ENCODE measurements at places on chromosomes 11 and 22. TPM values are rescaled to one million over a fixed set of nuclear protein-coding genes. Genes with fewer than 3 reads are reported as not detected.

RIMBP3C gene
- total RNA-seq: 0.22 TPM

TRIM48 gene
- total RNA-seq: not detected

TREH gene
- total RNA-seq: 1.0 TPM

ASCL2 gene
- total RNA-seq: 5.0 TPM

MIOX gene
- total RNA-seq: 3.5 TPM

C1QTNF4 gene
- 0.25 TPM for total RNA-seq

YAP1 gene
- total RNA-seq: 106 TPM

DNA sequence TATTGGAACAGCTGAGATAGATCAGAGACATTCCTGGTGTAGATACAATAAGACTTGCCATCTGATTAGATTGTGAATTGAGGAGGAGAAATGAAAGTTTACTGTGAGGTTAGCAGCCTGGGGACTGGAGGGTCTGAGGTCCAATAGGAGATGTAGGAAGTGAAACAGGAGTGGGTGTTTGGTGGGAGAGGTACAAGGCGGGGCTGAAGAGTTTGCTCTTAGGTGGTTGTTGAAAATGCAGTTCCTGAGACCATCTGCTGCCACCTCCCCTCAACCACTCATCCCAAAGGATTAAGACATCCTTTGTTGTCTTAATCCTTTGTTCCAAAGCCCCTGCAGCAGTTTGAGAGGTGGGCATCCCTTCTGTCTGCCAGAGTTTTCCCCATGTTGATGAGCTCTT lies 14.8 kb downstream of the PIWIL4 start:
- no peaks in the 10 kb centered on the region for H3K4me1 ChIP-seq
- no peak overlapping the region for H3K27ac ChIP-seq
- H3K27me3 ChIP-seq: no peaks in the 10 kb centered on the region
- no peak for DNase-seq
- H3K36me3 ChIP-seq: no peaks in the 10 kb centered on the region
- no peak overlapping the region for H3K4me3 ChIP-seq

- no peaks in the 10 kb centered on the region for H3K4me1 ChIP-seq
- H3K4me3 ChIP-seq: no peak overlapping the region
- DNase-seq: no peak
- H3K36me3 ChIP-seq: no peaks in the 10 kb centered on the region
- H3K27ac ChIP-seq: no peak overlapping the region
- no peaks in the 10 kb centered on the region for H3K27me3 ChIP-seq
Observed at GRCh38 chr22:20061481-20061861, 18.6 kb upstream of the DGCR8 start.

DNA sequence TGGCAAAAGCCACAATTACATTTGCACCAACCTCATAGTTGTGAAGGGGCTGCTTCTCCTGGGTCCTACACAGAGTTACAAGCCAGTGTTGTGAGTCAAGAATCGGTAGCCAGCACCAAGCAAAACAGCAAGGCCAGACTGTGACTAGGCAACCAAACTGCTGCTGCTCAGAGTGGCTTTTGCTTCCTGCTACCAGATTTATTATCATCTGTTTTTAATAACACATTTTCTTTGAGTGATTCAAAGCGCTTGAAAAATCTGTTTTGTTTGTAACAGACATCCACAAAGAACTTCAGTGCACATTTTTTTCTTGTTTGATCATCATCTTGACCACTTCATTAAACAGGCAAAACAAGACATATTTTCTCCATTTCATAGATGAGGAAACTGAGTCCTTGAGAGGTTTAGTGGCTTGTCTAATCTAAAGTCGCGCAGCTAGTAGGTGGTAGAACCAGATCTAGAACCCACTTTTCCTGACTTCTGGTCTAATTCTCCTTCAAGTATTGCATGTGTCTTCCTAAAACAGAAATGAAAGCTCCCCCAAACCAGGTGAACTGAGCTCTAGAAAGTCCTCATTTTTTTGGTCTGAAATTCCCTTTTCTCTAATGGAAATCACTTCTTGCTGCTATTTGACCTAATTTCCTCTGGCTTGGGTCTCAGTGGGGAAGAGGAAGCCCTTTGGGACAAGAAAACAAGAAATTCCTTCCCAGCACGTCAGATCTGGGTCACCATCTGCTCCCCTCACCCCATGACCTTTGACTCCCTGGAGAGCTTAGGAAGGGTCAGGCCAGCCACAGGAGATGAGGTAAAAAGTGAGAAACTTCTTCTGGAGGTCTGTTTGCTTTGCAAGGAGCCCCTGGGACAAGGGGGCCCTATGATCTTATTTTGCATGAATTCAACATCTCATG lies 39.9 kb downstream of the CWC15 start:
- no peaks in the 10 kb centered on the region for H3K27me3 ChIP-seq
- peak overlapping the region; percentile 81 for H3K27ac ChIP-seq
- H3K4me3 ChIP-seq: no peak overlapping the region
- peaks cover 16% of the 10 kb centered on the region for H3K4me1 ChIP-seq
- no peaks in the 10 kb centered on the region for H3K36me3 ChIP-seq

DNA sequence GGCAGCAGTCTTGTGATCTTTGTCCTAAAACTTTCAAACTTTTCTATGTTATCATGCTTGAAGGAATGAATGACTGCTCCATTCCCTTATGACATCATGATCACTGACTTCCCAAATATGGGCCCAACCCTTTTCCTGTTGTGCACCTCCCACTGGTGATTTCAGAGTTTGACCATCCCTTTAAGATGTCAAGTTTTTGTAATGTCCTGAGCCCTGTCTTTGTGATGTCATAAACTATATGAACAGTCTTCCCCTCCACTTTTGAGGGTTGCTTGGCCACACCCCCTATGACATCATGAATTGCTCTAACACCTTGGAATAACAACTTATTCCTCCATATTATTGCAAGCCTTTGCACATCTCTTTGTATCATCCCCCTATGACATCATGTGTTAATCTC lies 16.5 kb upstream of the NUCB2 start:
- H3K4me1 ChIP-seq: no peaks in the 10 kb centered on the region
- no peaks in the 10 kb centered on the region for H3K27me3 ChIP-seq
- H3K4me3 ChIP-seq: no peak overlapping the region
- no peak for DNase-seq
- H3K27ac ChIP-seq: no peak overlapping the region

GRCh38 chr22:44412136-44412731 lies 85.8 kb downstream of the RTL6 start:
- no peak overlapping the region for H3K27ac ChIP-seq
- no peaks in the 10 kb centered on the region for H3K4me1 ChIP-seq
- no peak overlapping the region for H3K4me3 ChIP-seq
- H3K27me3 ChIP-seq: no peaks in the 10 kb centered on the region
- DNase-seq: no peak

GRCh38 chr22:35352214-35353111 lies 28.4 kb upstream of the HMOX1 start:
- H3K4me3 ChIP-seq: no peak overlapping the region
- H3K27ac ChIP-seq: no peak overlapping the region
- no peaks in the 10 kb centered on the region for H3K4me1 ChIP-seq
- DNase-seq: no peak

GRCh38 chr22:32476281-32477195 lies 1.9 kb downstream of the FBXO7 start:
- H3K4me3 ChIP-seq: peak overlapping the region; percentile 93
- no peaks in the 10 kb centered on the region for H3K36me3 ChIP-seq
- H3K27me3 ChIP-seq: no peaks in the 10 kb centered on the region
- no peaks in the 10 kb centered on the region for H3K4me1 ChIP-seq

- H3K4me1 ChIP-seq: no peaks in the 10 kb centered on the region
- H3K27me3 ChIP-seq: no peaks in the 10 kb centered on the region
- peaks cover 2% of the 10 kb centered on the region for H3K36me3 ChIP-seq
- no peak for DNase-seq
Observed at GRCh38 chr11:117392001-117392690, 64.5 kb downstream of the CEP164 start.

DNA sequence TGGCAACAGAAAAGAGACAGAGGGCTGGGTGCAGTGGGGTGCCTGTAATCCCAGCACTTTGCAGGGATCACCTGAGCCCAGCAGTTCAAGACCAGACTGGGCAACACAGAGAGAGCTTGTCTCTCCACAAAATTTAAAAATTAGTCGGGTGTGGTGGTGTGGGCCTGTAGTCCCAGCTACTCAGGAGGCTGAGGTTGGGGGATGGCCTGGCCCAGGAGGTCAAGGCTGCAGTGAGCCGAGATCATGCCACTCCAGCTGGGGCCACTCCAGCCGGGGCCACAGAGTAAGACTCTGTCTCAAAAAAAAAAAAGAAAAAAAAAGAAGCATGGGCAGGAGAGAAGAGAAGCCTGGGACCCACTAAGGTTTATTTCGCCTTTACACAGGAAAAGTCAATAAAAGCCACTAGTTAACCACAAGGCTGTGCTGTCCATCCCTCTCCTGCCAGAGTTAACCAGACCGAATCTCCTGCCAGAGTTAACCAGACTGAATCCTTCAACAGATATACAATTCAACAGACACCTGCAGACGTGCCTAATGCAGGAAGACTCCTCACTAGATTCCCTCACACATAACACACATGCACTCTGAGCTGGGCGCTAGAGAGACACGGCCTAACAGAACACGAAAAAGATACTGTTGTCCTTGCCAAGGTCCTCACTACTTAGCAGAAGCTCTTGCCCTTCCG lies 29.8 kb downstream of the MICAL3 start:
- H3K27me3 ChIP-seq: no peaks in the 10 kb centered on the region
- H3K27ac ChIP-seq: no peak overlapping the region
- no peak for DNase-seq
- H3K36me3 ChIP-seq: no peaks in the 10 kb centered on the region
- H3K4me1 ChIP-seq: peaks cover 20% of the 10 kb centered on the region

GRCh38 chr11:67665541-67666302 lies 8.7 kb downstream of the ALDH3B2 start:
- no peak overlapping the region for H3K4me3 ChIP-seq
- no peak overlapping the region for H3K27ac ChIP-seq
- no peak for DNase-seq
- H3K4me1 ChIP-seq: no peaks in the 10 kb centered on the region
- no peaks in the 10 kb centered on the region for H3K27me3 ChIP-seq

DNA sequence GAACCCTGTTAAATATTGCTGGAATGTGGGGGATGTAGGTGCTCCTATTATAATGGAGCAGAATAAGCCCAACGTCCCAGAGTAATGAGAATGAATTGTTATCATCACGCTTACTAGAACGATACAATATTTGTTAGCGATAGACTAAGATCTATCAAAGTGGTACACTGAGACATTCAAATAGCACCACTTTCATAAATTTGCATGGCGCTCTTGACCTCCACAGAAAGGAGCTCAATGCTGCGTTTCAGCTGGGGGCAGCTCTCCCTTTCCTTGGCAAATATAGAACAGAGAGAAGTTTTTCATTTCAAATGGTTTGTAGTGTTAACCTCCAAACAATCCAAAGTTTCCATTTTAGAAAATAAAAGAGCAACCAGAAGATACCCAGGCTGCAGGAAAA lies 38.2 kb upstream of the BLID start:
- DNase-seq: no peak
- H3K27me3 ChIP-seq: no peaks in the 10 kb centered on the region
- H3K27ac ChIP-seq: no peak overlapping the region
- H3K4me3 ChIP-seq: no peak overlapping the region
- no peaks in the 10 kb centered on the region for H3K36me3 ChIP-seq

DNA sequence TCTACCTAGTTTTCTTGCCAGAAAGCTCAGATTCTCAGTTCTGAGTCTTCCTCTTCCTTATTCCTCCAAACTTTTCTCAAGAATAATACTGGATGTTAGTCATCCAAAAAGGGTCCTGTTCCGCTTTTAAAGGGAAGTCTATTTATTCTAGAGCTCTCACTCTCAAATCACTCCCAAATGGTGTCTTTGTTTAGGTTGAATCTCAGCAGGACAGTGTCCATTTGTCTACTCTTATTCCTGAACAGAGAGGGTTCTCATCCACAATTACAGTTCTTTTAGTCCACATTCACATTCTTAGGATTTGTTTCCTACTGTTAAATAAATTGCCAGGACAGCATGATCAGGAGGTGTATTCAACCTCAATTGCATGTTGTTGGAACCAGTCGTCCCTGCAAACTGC lies 61.3 kb downstream of the MUC15 start:
- H3K36me3 ChIP-seq: no peaks in the 10 kb centered on the region
- H3K4me1 ChIP-seq: no peaks in the 10 kb centered on the region
- no peak overlapping the region for H3K4me3 ChIP-seq
- no peak for DNase-seq
- H3K27me3 ChIP-seq: no peaks in the 10 kb centered on the region

DNA sequence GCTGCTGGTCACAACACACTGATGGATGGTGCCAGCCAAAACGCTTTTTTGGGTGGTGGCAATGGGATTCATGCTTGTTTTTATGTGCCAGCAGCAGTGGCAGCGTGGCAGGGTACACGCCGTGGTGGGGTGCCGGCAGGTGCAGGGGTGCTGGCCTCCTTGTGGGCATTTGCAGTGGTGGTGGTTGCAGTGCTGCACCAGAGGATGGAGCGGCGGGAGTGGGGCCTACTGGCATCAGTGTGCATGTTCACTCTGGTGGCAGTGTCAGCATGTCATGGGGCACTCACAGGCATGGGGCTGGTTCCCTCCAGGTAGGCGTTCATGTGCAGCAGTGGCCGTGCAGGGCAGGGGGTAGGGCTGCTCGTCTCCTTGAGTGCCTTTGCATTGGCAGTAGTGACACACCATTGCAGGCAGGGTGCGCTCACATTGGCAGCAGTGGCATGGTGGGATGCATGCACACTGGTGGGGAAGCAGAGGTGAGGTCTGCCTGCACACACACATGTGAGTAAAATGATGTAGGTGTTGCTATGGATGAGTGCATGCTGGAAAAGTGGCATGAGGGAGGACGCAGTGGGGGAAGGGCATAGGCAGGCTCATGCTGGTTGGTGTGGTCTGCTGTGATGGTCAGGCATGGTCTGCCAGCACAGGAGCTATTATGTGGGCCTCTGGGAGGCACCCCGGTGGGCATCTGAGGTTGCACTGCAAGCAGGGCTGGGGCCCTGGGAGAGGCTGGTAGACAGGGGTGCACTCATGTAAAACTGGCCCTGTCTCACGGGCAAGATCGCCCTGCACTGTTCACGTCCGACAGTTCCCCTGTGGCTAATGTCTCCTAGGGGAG lies 29.9 kb downstream of the CCDC15 start:
- DNase-seq: no peak
- H3K4me3 ChIP-seq: no peak overlapping the region
- H3K27me3 ChIP-seq: no peaks in the 10 kb centered on the region
- H3K36me3 ChIP-seq: no peaks in the 10 kb centered on the region
- H3K4me1 ChIP-seq: no peaks in the 10 kb centered on the region
- H3K27ac ChIP-seq: no peak overlapping the region

GRCh38 chr22:42273855-42274451 lies 3.5 kb upstream of the TCF20 start:
- H3K4me1 ChIP-seq: no peaks in the 10 kb centered on the region
- H3K27me3 ChIP-seq: no peaks in the 10 kb centered on the region
- H3K27ac ChIP-seq: no peak overlapping the region
- no peak overlapping the region for H3K4me3 ChIP-seq

DNA sequence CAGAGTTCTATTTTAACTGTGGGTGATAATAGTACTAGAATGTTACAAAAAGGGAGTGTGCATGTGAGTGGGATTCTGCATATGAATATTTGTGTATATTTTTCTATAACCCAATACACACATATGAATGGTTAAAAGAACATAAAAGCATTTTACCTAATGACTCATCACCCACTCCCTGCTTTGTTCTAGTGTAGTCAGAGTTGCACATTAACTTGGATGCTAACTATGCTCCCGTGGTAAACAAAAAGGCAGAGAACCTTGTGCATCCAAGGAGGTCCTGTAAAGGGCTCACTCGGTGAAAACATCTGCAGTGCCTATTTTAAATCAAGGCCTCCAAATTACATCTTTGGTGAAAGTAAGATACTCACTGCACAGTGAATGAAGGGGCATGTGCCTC lies 1289.4 kb downstream of the LRRC4C start:
- no peaks in the 10 kb centered on the region for H3K36me3 ChIP-seq
- H3K4me1 ChIP-seq: no peaks in the 10 kb centered on the region
- H3K27me3 ChIP-seq: no peaks in the 10 kb centered on the region
- no peak overlapping the region for H3K27ac ChIP-seq

All from kidney (tissue), 22 donors.